NCI-H748 treated with DMSO at 0.1 percent for 48 hours (cell line): ENCODE measurements at places on chromosomes 5 and 9.

DNA sequence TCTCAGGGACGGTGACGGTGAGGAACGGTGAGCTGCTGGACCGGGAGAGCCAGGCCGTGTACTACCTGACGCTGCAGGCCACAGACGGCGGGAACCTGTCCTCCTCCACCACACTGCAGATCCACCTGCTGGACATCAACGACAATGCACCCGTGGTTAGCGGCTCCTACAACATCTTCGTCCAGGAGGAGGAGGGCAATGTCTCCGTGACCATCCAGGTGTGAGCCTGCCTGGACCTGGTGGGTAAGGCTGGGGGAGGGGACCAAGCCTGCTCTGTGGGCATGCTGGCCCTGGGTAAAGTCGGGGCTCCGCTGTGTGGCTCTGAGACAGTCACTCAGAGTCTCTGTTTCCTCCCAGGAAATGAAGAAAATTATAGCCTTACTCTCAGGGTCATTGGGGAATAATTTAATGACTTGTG lies 29.3 kb downstream of the CDHR2 start:
- peak; percentile 58 for DNase-seq

GRCh38 chr5:17402289-17403121 lies 95.5 kb upstream of the TAF11L2 start:
- no peak for DNase-seq

DNA sequence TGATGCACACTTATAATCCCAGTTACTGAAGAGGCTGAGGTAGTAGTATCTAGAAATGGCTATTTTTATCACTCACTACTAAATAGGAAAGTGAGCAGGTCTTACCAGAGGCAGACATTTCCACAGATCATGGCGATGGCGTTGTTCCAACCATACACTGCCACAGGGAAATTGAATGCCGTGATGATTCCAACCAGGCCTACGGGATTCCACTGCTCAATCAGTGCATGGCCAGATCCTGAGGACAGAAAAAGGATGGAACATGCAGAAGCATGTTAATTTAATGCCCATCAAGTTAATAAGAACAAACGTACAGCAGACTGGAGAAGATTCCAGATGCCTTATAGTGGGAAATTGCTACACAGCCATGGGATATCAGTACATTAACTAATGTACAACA lies 18.0 kb downstream of the ALDH7A1 start:
- DNase-seq: no peak

DNA sequence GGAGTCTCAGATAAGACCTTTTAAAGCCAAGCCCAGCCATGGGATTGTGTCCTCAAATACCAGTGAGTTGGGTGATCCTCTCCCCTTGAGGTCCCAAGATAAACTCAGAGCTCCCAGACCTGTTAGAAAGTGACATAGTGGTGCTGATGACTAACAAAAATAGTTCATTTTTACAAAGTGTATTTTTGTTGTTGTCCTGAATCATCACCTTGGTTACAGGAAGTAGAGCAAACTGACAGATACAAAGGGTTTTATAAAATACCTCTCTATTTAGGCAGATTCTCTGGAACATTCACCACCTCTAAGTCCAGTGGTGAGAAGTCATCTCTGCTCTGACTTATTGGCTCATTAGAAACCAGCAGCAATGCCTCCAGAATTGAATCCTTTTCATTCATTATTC lies 259.3 kb downstream of the CEMIP2 start:
- DNase-seq: no peak

DNA sequence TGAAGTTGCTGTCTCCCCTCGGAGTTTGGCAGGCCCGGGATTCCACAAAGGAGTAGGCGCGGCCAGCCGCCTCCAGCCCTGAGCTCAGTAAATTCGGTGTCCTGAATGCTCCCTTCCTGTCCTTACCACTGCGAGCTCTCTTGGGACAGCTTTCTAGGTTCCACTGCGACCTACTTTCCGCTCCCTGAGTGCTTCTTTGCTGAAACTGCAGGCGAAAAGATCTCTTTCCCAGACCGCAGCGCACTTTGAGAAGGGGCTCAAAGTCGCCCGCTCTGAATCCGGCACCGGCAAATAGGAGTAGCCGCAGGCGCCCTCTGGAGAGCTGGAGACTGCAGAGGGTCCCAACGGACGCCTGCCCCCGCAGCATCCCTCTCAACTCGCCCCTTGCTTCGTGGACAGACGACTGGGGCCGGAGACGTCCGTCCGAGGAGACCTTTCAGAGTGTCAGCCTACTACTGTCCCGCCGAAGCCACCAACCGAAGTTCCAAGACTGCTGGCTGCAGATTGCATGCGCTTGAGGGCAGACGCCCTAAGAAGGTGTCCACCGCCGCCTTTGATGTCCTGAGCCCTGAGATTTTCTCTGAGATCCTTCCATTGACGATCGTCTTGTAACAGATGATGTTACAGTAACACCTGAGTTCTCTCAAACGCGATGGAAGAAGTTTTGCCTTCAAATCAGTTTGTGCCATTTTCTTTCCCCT lies 96.0 kb downstream of the ANXA2R start:
- DNase-seq: no peak

DNA sequence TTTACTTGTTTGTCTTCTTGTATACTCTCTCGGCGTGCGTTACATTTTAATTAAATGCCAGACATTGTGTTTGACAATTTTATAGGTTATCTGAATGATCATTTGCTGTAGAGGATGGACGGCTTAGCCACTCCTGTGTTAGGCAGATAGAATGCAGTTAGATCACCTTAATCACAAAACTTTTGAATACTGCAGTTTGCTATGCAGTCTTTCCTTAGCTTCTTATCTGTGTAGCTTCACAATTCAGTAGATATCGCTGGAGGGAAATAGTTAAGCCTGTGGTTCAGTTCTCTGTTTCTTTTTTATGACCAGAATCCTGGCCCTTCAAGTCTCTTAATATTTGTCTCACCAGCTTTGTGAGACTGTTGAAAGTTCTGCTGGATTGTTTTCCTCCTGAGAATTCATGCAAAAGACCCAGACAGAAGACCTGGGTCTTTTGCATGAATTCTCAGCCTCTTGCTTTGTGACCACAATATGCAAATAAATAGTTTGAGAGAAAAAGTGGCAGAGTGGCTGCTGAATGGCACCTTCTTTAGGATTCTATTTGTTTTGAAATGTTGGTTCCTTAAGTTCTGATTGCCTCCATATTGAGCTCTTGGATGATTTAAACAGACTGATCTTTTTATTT lies 40.2 kb downstream of the RASA1 start:
- DNase-seq: no peak

- no peak for DNase-seq
Measured at GRCh38 chr5:158856291-158856690, 243.4 kb downstream of the EBF1 start.

- DNase-seq: no peak
Measured at GRCh38 chr5:145975361-145976066, 39.1 kb downstream of the SH3RF2 start.

GRCh38 chr5:127417528-127417927 lies 99.9 kb upstream of the PRRC1 start:
- no peak for DNase-seq

- no peak for DNase-seq
Measured at GRCh38 chr9:134625361-134626068, 16.1 kb upstream of the COL5A1 start.
